ENCODE measurements at places on chromosomes 16 and 17.

- no peak overlapping the region for H3K27ac ChIP-seq
- H3K4me1 ChIP-seq: peaks cover 9% of the 10 kb centered on the region
- H3K27me3 ChIP-seq: no peaks in the 10 kb centered on the region
- DNase-seq: no peak
- H3K36me3 ChIP-seq: no peaks in the 10 kb centered on the region
These were observed 51.5 kb upstream of the RCVRN start for GRCh38 chr17:9956474-9957131.

DNA sequence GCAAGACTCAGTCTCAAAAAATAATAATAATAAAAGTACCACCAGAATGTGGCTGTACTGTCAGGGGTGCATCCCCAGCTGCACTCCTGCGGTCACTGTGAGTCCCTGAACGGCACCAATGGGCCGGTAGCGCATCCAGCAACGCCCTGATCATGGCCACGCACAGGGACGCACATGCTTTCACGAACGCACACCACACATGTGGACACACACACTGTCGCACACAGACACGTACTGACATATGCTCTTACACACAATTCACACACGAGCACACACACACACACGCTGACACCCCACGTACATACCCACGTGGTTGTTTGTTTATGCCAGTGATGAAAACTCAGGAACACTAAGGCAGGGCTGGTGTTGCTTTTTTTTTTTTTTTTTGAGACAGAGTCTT, 21.8 kb downstream of the DOC2B start:
- no peak overlapping the region for H3K4me3 ChIP-seq
- no peak for DNase-seq
- H3K36me3 ChIP-seq: no peaks in the 10 kb centered on the region
- H3K4me1 ChIP-seq: peaks cover 2% of the 10 kb centered on the region
- no peaks in the 10 kb centered on the region for H3K27me3 ChIP-seq

DNA sequence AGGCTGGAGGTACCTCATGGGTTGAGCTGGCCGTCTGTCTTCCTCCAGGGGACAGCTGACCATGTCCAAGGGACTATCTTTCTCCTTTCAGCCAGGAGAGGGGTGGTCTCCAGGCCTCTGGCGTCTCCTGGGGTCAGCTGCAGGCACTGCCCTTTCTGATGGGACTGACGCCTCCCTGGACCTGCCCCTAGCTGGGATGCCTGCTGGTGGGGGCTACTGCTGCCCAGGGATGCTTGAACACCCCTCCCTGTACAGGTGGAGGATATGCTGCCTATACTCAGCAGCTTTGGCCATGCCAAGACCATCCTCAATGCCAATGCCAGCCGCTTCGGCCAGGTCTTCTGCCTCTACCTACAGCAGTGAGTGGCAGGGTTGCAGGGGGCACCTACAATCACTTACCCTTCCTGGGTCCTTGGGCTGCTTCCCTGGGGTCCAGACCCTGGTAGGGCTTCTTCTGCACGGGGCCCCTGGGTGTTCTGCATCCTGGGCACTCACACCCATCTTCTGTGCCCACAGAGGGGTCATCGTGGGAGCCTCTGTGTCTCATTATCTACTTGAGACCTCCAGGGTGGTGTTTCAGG, 4.2 kb downstream of the MYO15B start:
- no peaks in the 10 kb centered on the region for H3K36me3 ChIP-seq
- H3K4me1 ChIP-seq: no peaks in the 10 kb centered on the region
- peaks cover 21% of the 10 kb centered on the region for H3K27me3 ChIP-seq

DNA sequence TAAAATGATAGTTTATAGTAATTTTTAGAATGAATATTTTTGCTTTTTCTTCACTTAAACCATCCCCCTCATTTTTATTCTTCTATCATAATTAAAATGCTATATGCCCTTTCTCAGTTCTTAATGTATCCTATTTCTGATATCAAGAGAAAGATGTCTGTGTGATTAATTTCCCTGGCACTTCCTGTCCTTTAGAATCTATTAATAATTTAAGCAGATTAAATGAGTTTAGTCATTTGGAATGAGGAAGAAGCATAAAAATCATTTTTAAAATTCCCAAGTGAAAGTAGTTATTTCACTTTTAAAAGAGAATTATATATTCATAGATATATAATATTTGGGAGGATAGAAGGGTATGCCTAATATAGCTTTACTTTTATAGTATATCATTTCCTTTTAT, 27.8 kb upstream of the CDR2 start:
- H3K4me1 ChIP-seq: no peaks in the 10 kb centered on the region
- H3K27ac ChIP-seq: no peak overlapping the region
- H3K4me3 ChIP-seq: no peak overlapping the region
- no peak for DNase-seq
- no peaks in the 10 kb centered on the region for H3K36me3 ChIP-seq
- H3K27me3 ChIP-seq: no peaks in the 10 kb centered on the region

DNA sequence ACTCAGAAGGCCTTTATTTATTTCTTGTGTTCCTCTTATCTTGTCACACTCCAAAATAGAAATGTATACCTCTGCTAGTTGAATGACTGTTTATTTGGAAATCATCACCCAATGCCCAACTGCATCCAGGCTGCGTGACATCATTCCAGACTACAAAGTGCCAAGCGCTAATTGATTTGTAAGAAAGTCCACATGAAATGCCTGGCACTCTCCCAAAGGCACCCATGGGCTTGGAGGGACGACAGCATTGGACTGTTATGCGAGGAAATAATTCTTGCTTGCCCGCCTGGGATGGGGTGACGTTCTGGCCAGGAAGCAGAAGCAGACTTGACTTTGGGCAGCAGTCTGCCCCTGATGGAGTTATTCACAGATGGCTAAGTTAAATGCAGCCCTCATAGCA, 165.9 kb downstream of the CDH13 start:
- H3K27me3 ChIP-seq: no peaks in the 10 kb centered on the region
- H3K4me1 ChIP-seq: no peaks in the 10 kb centered on the region
- no peak for DNase-seq
- no peak overlapping the region for H3K4me3 ChIP-seq
- no peak overlapping the region for H3K27ac ChIP-seq

DNA sequence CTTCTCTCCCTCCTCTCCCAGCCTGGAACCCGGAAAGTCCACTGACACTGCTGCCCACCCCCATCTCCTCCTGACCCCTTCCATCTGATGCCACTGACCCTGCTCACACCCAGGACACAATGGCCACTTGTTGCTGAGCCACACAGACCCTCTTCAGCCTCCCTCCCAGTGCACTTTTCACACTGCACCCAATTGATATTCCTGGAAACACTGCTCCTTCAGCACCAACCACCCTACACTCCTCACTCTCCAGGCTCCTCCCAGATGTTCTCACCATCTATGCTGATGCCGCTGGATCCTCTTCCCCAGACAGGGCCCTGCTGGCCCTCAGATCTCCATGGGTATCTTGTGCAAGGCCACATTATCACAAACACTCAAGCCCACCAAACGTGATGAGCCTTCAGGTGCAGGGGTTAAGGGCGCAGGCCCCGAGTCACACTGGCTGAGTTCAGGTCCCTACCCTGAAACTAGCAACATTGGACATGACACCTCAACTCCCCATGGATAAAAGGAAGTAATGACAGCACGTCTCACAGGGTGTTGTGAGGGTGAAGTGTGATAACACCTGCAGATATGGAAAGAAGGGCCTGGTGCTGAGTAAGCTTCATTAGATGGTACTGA, 238.1 kb downstream of the ZNF423 start:
- no peak overlapping the region for H3K27ac ChIP-seq
- H3K4me1 ChIP-seq: peaks cover 8% of the 10 kb centered on the region
- no peak for DNase-seq
- no peaks in the 10 kb centered on the region for H3K27me3 ChIP-seq

GRCh38 chr17:58706351-58707140, 14.1 kb downstream of the RAD51C start:
- no peaks in the 10 kb centered on the region for H3K4me1 ChIP-seq
- H3K36me3 ChIP-seq: peaks cover 71% of the 10 kb centered on the region
- H3K27me3 ChIP-seq: no peaks in the 10 kb centered on the region
- no peak overlapping the region for H3K4me3 ChIP-seq
- H3K27ac ChIP-seq: no peak overlapping the region

- no peaks in the 10 kb centered on the region for H3K36me3 ChIP-seq
- peaks cover 5% of the 10 kb centered on the region for H3K4me1 ChIP-seq
- no peak overlapping the region for H3K27ac ChIP-seq
- H3K27me3 ChIP-seq: no peaks in the 10 kb centered on the region
- DNase-seq: no peak
- no peak overlapping the region for H3K4me3 ChIP-seq
These were observed 632 bp downstream of the CCL15 start for GRCh38 chr17:36000732-36001109.

DNA sequence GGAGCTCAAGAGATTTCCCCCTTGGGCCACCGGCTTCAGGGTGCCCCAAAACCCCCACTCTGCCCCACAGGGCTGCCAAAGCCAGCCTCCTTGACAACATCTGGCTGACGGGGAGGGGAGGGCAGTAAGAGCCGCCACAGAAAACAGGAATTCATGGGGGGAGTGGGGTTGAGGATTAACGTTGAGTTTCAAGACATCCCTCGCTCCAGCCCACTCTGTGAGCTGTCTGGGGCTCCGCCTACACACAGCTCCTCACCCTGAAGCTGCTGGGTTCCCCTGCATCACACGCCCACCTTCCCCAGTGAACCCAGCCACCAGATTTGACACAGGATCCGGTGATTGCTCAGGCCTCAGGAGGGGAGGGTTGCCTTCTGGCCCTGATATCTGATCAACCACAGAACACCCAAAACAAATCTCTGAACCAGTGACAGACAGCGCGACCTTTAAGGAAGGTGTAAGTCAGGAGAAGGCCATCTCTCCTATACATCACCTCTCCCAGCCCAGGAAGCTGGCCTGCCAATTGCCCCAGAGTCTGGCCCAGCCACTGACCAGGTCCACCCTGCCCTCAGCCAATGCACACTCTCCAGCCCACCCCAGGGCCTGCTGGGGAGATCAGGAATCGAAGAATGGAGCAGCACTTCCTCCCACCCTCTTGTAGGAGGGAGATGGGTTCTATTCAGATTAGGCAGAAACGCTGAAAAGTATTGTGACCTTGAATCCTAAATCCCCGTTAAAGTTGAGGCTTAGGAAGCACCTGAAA, 132.1 kb downstream of the CLEC16A start:
- no peaks in the 10 kb centered on the region for H3K36me3 ChIP-seq
- H3K4me3 ChIP-seq: no peak overlapping the region
- H3K27ac ChIP-seq: no peak overlapping the region
- DNase-seq: no peak
